ENCODE measurements at places on chromosomes 5 and 9. TPM values are rescaled to one million over a fixed set of nuclear protein-coding genes. Genes with fewer than 3 reads are reported as not detected.

The EMB gene
- 3.1 TPM for total RNA-seq

The PCDHGB1 gene
- total RNA-seq: 20.3 TPM

The PRKAA1 gene
- total RNA-seq: 78.3 TPM

The DCTN4 gene
- 157 TPM for total RNA-seq

The PCDHA4 gene
- total RNA-seq: 29.7 TPM

The SYNPO gene
- total RNA-seq: 4.4 TPM

The SLC34A3 gene
- total RNA-seq: not detected

The N4BP3 gene
- 9.7 TPM for total RNA-seq

The OTP gene
- total RNA-seq: not detected
